Activated T-helper 17 cell treated with anti-CD3 and anti-CD28 coated beads, Interleukin-2, amount 50 U/mL, for 72 hours (primary cell): ENCODE measurements at places on chromosomes 6 and 20. TPM values are rescaled to one million over a fixed set of nuclear protein-coding genes. Genes with fewer than 3 reads are reported as not detected.
A peak's percentile ranks its signal among the peaks of the same experiment; 100 is the strongest.

Gene ELMO2
- 54.6 TPM for total RNA-seq

DNA sequence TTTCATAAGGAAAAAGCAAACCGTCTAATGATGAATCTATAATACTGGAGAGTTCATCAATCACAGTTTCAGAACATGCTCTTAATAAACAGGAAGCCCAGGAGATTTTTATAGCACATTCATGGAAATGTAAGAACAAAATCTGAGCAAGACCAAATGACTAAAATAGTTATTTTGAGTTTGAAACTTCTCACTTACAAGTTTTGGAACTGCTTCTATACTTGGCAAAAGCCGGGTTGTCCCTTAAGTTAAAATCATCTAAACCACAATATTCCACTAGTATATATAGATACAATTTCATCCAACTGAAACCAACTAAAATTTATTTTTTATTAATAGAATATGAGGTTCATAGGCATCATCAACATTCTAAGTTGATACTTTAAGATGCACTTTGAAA is 268.2 kb downstream of the PHACTR1 start:
- ATAC-seq = no peak

GRCh38 chr6:37050045-37050853 is 44.8 kb downstream of the FGD2 start:
- peak; percentile 37 for ATAC-seq

DNA sequence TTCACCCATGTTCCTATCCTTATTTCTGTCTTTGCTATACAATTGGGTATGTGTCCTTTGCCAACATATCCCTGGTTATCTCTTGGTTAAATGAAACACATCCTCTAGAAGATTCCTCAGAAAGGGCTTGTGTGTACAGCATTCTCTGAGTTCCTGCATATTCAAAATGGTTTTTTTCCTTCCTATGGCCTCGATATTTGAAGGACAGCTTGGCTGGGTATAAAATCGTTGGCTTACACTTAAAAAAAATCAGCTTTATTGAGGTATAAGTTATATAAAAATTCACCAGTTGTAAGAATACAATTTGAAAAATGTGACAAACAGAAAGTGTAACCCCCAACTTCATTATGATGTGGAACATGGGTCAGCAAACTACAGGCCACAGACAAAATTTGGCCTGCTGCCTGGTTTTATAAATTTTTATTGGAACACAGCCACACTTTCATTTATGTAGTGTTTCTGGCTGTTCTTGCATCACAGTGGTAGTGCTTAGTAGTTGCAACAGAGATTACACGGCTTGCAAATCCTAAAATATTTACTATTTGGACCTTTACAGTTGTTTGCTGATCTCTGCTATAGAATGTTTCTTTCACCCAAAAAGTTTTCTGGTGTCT is 16.7 kb downstream of the PCMT1 start:
- no peak for ATAC-seq
